ENCODE measurements at places on chromosomes 1 and 21.

DNA sequence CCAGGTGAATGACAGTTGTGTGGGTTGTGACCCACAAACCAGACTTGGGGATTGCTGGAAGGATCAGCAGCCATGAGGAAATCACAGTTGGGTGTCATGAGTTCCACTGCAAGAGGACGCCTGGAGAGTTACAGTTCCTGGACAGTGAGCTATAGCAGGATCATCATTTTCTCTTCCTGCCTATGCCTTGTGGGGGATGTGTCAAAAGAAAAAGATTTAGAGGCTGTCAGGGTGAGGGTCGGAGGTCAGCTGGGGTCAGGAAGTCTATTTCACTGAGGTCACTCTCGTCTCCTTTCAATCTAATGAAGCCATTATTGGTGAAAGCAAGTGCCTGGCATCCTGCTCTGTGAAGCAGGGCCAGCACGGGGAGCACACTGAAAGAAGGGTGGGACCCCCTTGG is 7.0 kb upstream of the LIN28A start:
- DNase-seq, result no peak

DNA sequence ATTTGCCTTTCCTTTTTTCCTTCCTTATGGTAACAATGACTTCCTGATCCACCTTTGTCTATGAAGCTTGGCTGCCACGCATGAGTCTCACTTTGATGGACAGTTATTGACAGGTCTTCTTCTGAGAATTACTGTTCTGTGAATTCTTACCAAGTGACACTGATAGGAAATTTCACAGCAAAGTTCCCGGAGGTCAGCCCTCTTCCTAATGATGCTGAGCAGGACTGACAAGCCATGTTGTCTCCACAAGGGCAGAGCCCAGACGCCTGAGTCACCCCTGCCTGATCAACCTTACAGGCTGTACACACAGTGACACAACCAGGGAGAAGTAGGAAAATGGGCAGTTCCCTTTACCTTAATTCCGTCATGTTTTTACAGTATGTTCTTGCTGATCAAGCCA is 44.2 kb downstream of the ZC3H11B start:
- DNase-seq, result no peak

DNA sequence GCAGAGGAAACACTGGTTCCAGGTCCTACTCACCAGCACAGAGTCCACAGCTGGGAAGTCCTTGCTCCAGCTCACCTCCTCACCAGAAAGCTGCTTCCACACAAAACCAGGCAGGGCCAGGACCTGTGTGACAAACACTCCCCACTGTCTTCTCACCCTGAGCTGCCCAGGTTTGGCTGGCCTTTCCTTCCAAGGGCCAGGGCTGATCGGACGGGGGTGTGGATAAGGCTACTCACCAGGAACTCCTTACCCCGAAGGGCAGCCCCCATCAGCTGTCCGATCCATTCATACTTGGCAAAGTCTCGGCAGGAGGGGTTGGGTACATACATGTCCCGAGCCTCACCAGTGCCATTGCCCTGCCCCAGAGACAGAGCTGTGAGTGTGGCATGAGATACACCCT is 5.4 kb downstream of the HECTD3 start:
- no peak for DNase-seq

- DNase-seq, result peak; percentile 56
Measured at GRCh38 chr1:93680420-93681100, 1.1 kb downstream of the BCAR3 start.

DNA sequence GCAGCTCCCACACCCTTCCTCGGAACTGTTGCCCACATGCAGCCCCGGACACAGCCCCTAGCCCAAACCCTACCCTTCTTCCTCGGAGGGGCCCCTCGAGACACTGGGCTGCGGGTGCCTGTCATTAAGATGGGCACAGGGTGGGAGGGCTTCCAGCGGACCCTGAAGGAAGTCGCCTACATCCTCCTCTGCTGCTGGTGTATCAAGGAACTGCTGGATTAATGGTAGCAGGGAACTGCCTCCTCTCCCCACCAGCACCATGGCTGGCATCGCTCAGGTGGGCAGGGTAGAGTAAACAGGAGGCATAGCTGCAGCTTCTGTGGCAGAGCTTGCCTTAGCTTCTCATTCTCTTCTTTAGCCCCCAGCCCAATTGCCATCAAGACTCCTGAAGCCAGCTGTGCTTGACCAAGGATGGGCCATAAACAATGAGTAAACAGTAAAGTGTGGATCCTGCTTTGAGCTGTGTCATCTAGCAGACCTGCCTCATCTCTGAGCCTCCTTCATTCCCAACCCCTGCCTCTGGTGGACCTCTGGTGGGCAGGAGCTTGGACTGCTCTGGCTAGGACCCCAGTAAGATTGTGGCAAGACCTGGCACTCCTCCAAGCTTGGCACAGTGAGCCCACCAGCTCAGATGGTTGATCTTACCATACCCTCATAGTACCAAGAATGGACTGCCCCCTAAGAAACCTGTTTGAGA is at the start of gene LENEP:
LENEP (plus strand) TSS at position 15 of the 697 bp plus-strand sequence; CDS start at position 37, 22 bp downstream.
- DNase-seq, result no peak

- no peak for DNase-seq
Measured at GRCh38 chr1:87682565-87682964, 353.9 kb downstream of the LMO4 start.

- DNase-seq, result no peak
Measured at GRCh38 chr1:102742426-102742825, 365.9 kb downstream of the COL11A1 start.

- DNase-seq, result no peak
Measured at GRCh38 chr1:157241185-157241538, 103.0 kb upstream of the ETV3 start.

DNA sequence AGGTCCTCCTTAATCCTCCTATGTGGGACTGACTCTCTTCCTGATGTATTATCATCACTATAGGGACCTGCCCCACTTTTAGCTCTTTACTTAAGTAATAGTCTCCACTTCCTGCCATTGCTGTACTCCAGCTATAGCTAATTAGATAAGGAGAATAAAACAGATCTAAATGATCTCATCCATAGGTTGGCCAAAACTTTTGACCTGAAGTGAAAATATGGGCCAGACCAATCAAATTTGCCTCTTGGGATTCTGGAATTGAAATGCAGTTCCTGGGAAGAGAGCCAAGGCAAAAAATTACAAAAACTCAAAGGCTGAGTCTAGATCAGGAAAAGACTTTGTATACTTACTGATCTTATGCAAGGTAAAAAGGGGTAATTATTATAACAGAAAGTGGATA is 36.1 kb upstream of the PDE4B start:
- DNase-seq, result no peak

GRCh38 chr1:219159946-219160645 is 13.6 kb upstream of the LYPLAL1 start:
- no peak for DNase-seq

- DNase-seq, result no peak
Measured at GRCh38 chr1:149846042-149846441, 53.3 kb upstream of the BOLA1 start.

DNA sequence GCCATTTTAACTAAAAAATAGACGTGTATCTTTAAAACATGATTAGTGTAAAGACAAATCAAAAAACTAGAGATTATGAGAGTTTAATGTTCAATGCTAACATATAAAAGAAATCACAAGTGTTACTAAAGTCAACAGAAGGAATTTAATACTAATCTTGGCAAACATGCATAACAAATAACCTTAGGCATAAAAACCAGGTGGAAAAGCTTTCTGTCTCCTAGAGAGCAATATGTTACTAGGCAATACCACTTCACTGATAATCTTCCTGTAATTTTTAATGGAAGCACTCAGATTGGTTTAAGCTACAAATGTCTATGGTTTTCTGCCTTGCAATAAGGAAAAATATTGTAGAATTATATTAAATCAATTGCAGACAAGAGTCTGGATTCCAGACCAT is 121.9 kb downstream of the NME7 start:
- peak; percentile 87 for DNase-seq

DNA sequence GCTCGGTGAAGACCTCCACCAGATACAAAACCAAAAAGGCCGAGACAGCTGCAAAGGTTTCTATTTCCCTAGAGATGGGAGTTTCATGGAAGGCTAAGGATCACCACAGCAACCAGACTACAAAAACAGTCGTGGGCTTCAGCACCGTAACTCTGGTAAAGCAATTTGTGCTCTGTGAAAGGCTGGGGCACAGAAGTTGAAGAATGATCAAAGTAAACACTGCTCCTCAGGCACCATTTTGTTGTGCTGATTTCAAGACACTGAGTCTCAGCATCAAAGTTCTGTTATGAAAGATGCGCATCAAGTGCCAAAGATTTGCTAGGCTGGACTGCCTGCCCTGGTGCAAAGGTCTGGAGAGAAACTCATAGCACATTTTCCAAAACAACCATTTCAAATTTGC is 116.2 kb downstream of the TGFBR3 start:
- no peak for DNase-seq

DNA sequence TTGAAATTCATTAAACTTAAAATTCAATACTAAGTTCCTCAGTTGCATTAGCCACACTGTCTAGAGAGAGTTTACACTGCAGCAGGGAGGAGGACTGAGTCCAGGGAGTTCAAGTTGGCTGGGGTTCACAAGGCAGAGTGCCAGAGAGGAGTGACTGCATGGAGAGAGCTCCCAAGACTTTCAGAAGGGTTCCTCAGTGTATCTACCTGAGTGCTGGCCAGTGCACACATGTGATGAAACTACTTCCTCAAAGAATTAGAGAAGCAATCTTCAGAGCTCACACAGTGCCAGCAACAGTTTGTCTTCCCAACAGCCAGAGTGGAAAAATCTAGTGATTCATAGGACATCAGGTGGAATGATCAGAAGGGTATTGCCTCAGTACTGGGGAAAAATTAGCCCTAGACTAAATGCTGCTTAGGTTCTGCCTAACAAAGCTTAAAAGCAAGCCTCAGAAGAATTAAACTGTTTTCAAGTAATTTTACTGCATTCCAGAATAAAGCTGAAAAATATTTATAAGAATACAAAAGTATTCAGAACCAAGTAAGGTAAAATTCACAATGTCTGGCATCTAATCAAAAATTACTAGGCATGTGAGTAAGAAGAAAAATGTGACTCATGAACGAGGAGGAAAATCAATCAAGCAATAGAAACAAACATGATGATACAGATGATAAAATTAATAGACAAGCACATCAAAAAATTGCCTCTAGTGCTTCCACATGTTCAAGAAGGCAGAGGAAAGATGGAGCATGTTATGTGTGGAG is 10.4 kb upstream of the WNT3A start:
- DNase-seq, result no peak

DNA sequence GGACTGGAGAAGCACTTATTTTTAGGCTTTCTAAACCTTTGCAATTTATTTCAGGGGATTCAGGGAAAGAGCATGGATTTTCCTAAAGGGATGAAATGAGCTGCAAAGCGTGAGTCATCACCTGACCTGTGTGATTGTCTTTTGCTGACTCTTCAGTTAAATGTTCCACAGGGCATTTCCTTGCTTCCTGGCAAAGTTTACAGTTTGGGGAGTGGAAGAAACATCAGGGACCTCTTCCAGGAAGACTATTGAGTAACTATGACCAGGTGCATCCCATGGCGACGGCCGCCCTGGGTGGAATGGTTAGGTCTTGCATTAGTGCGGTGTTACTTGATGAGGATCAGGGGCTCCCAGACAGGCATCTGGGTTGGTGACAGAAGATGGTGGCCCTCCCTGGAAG is 79.5 kb upstream of the SIPA1L2 start:
- DNase-seq, result no peak

DNA sequence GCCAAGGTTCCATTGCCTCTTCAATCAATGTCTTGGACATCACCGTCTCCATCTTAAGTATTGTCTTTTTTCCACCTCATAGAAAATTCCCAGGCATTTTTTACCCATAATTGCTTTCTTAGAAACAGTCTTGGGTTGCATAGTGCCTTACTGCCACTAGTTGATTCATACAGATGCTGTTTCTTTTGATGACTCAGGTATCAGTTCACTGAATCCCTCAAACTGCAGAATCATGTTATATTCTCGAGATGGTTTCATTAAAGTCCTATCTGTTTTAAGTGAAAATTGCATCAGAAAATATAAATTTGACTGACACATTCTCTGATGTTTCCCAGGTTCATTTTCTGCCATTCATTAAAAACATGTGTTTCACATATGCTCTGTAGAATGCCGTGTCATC is 1489.1 kb downstream of the BRINP3 start:
- DNase-seq, result no peak

GRCh38 chr1:7500381-7501083 is 270.6 kb upstream of the VAMP3 start:
- no peak for DNase-seq

GRCh38 chr1:916173-917075 is 7.3 kb upstream of the SAMD11 start:
- no peak for DNase-seq

DNA sequence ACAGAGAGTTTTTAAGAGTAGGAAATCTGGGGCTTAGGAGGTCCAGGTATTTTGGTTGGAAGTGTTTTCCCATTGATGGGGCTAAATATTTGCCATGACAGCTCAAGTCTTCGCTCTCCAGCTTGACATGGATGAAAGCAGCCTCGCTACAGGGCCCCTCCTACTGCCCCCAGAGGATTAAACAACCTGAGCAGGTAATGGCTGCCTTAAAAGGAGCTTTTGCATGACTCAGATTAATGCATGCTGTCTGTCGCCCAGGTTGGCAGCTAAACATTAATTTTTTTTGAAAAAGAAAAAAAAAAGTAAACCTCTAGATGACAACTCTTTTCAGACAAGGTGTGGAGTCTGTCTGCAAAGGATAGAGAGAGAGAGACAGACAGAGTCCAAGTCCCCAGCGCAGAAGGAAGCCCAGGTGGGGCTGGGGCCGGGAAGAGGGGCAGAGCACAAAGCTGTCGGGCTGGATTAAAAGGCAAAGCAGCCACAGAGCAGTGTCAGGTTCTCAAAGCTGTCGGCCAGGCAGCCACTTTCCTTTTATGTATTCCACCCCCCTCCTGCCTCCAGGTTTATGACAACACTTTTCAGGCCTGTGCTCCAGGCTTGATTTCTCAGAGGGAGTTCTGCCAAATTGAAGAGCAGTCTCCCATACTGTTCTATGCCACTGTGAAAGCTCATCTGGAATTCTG is 127.9 kb downstream of the CLIC6 start:
- DNase-seq, result peak; percentile 14

GRCh38 chr1:12098786-12099185 is 35.7 kb downstream of the TNFRSF8 start:
- no peak for DNase-seq

GRCh38 chr1:175433532-175434282 is 241.1 kb upstream of the KIAA0040 start:
- no peak for DNase-seq

DNA sequence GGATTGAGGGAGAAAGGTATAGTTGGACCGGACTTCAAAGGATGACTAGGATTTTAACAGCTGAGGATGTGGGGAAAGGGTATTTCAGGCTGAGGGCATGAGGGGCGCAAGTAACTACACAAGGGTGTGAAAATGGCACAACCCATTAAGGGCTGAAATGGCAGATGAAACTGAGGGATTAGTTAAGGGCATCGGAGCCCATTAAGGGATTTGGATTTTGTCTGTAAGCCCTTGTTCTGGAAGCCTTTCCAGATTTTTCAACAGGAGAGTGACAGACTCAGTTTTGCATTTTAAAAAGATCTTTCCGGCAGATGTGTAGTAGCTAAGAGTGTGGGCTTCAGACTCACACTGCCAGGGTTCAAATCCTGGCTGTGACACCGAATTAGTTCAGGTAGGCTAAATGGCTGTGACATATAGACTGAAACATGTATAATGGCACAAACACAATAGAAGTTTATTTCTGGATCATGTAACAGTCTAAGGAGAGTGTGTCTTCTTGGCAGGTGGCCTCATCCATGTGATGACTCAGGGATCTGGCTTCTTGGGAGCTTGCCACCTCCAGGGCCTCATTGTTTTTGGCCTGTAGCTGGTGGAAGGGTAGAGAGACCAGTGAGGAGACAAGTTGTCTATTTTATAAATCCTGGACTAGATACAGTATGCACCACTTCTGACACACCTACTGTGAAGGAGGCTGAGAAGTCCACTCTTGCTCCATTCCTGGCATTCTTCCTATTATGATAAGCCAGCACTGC is 49.6 kb downstream of the UBE2T start:
- no peak for DNase-seq

Measured in NCI-H1092 treated with DMSO at 0.1 percent for 48 hours (cell line).